ENCODE measurements at places on chromosomes 16 and 17.

GRCh38 chr17:50524838-50525237 lies 7.7 kb upstream of the EPN3 start:
- DNase-seq, result no peak

GRCh38 chr17:70888324-70888723 lies 719.0 kb downstream of the KCNJ2 start:
- DNase-seq, result no peak

DNA sequence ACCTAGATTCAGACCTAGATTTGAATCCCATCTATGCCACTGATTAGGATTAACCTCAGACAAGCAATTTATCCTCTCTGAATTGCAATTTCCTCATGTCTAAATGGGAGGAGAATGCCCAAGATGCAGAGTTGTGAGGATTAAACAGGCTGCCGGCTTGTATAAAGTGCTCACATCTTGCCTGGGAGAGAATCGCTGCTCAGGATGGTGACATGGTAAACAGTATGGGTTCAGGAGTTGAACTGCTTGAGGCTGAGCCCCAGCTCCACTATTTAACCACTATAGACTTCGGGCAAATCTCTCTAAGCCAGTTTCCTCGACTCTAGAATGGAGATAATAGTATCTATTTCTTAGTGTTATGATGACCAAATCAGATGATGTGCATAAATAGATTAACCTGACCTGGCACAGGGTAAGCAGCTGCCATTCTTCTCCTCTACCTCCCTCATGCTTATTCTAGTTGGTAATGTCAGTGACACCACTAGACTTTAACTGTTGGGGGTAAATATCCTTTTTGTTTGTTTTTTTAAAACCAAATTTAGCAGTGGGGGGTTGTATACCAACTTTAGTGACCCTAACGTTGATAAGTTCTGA lies 732 bp upstream of the RPL27 start:
- DNase-seq, result peak; percentile 57

DNA sequence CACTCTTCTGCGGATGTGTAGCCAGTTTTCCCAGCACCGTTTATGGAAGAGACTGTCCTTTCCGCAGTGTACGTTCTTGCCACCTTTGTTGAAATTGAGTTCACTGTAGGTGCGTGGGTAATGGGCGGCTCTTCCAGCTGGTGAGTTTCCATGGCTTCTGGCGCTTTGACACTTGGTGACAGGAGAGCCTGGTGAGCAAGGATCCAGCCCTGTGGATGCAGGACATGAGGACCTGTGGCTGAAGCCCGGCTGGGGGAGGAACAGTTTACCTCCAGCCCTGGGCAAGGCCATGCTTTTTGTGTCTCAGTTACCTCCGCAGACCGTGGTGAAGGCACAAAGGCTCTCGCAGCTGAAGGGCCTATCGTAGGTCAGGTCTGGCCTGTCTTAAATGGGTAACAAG lies 166.5 kb downstream of the LAT start:
- DNase-seq, result no peak

DNA sequence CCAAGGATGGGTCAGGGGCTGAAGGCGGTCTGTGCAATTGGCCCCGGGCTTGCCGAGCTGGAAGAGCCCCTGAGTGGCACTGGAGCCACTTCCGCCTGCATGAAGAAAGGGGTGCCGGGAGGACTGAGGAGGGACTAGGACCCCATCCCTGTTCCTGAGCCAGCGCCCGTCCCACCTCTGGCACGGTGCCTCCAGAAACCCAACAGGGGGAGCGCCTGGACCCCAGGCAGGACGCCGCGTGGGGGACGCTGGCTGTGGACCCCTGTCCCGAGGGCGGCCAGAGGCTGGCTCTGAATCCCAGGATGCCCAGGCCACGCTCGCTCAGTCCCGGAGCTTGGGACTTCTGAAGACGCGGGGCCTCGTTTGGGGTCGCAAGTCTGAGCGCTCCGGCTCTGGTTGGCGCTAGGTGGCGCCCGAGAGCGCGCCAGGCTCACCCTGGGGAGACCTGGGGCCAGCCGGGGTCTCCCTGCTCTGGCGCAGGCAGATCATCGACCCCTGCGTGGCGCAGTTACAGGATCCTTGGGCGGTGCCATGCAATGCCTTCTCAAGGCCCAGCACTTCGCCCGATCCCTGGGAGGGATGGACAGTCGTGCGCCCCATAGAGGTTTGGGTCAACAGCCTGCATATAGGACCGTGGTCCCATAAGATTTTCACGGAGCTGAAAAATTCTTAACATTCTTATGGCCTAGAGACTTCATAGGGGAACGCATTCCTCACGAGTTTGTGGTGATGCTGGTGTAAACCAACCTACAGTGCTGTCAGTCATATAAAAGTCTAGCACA lies 58.5 kb upstream of the CREBBP start:
- peak; percentile 22 for DNase-seq

DNA sequence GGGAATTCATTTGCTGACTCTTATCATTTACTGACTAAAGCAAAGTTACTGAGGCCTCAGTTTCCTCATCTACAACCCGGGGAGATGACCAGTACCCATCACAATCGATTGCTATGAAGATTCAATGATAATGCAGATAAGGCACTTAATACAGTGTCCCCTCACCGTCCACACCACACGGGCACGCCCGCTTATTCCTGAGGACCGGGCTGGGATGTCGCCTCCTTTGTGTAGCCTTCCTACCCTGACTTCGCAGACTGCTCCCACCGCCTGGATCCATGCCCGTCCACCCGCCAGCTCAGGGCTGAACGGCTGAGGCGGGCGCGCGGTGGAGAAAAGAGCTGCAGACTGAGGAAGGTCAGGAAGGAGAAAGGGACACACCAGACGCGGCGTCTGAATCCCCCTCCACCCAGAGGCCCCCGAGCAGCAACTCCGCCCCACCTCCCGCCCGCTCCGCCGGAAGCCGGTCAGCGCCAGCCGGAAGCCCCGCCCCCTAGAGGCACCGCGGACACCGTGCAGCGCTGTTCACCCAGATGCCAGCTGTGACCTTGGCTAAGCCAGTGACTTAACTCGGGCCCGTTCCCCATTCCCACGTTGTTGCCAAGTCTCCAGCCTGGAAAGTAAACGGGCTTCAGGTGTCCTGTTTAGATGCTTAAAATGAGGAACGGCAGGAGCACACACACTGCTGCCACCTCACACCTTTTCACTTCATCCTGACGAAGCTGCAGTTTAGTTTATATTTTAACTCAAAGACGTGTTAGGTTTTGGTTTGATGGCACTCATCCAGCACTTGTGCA lies at the start of gene KRABD2:
Gene KRABD2 (minus strand): TSS at position 434 of the 797 bp plus-strand sequence.
- DNase-seq, result peak; percentile 66

- peak; percentile 59 for DNase-seq
Measured at GRCh38 chr16:83356266-83356665, 451.5 kb upstream of the HSBP1 start.

DNA sequence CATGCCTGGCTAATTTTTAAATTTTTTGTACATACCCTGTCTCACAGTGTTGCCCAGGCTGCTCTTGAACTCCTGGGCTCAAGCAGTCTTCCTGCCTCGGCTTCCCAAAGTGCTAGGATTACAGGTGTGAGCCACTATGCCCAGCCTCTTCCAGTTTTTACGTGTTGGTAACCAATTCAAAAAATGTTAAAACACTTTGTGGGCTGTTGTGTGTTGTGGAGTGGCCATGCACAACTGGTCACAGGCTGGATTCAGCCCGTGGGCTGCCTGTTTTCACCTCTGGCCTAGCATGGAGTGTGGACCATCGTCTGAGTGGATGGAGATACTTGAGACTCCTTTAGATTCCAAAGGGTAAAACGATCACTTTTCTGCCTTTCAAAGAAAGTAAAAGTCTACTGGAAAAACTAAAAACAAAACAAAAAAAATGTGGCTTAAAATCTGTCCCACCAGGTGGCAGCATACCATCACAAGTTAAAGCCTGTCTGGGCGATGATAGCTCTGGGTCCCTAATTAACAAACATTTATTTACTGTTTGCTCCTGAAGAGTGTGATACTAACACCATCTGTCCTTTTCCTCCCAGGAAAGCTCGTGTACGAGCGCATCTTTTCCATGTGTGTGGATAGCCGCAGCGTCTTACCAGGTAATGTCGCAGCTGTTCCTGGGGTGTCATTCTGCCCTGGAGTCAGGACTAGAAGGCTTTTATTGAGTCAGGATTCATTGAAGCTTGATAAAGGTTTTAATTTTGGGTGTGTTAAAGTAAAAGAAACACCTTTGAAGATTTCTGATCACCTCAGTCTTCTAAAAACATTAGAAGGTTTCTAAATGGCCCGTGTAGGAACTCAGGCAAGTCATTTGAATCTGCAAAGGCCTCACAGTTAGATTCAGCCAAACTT lies 45.8 kb downstream of the VPS35L start:
- DNase-seq, result peak; percentile 11

GRCh38 chr16:58336332-58337089 lies 41.7 kb upstream of the PRSS54 start:
- peak; percentile 90 for DNase-seq

GRCh38 chr16:80027007-80027965 lies 426.7 kb upstream of the MAF start:
- DNase-seq, result peak; percentile 9

DNA sequence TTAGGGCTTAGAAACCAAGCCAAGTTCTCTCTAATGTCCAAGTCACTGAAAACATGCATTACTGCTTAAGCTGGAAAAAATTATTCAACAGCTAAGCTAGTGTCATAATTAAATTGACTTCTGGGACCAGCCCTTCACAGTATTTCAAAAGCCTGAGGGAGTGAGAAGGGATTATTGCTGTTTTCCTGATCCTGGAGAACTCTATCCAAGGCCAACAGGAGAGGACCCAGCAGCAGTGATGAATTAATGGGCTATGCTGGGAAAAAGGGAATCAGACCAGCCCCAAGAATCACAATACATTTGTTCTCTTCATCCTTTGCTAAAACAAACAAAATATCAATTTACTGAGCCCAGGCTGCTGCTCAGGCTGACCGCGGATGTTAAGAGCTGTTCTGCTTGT lies 34.5 kb upstream of the CLEC3A start:
- DNase-seq, result no peak

GRCh38 chr17:40474419-40475002 lies 26.9 kb downstream of the TNS4 start:
- DNase-seq, result no peak

DNA sequence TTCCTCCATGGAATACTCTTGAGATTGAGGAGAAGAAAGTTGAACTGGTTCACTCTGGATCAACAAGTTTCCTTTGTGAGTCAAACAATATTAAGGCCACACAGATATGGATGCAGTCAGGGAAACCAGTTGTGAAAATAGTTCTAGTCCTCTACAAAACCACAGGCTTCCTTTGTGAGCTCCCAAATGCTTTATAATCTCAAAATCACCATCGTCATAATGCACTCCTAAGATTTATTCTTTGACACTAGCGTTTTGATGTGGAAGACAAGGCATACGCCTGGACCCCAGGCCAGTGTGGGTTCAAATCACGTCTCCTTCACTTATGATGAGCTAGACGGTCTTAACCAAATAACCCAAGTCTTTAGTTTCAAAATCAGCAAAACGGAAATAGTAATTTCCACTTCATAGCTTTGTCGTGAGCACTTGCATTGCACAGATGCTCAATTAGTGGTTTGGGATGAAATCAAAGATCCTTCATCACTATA lies 142.6 kb downstream of the STX8 start:
- no peak for DNase-seq

DNA sequence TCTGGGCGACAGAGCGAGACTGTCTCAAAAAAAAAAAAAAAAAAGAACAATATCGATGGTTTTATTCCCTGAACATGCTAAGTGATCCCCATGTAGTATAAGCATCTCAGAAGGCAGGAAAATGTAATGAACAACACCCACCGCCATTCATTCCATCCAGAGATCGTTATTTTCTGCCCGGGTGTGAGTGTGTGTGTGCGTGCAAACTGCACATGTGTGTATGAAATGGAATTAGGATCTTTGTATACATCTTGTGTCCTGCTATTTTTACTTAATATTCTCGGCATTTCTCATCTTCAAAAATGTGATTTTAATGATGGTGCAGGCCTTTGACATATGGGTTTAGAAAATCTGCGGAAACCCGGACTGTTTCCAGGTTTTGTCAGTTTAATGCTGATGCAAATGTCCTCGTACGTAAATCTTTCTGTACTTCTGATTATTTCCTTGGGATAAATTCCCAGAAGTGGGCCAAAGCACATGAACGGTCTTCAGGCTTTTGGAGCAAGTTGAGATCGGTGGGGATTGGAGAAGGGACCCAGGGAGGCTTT lies 254.8 kb downstream of the SEC14L1 start:
- DNase-seq, result no peak

- DNase-seq, result no peak
Measured at GRCh38 chr16:47946092-47946491, 209.7 kb downstream of the ABCC12 start.

GRCh38 chr17:50046179-50046578 lies 9.7 kb upstream of the ITGA3 start:
- no peak for DNase-seq

- peak; percentile 40 for DNase-seq
Measured at GRCh38 chr16:11640987-11641817, 27.1 kb upstream of the SNN start.

DNA sequence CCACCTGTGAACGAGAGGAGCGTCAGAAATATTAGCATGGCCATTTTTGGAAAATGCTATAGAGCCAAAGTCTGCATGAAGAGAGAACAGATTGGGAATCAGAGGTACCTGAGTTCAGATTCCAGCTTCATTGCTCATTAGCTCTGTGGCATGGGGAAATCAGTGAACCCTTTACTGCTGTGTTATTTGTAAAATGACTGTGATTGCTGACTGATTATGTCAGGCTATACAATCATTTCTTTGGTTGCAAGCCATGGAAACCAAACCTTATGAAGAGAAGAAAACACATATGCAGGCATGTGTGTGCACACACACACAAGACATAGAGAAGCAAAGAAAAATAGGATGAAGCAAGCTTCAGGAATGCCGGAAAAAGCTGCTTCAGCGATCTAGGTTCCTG lies 101.4 kb upstream of the HSBP1 start:
- DNase-seq, result no peak

DNA sequence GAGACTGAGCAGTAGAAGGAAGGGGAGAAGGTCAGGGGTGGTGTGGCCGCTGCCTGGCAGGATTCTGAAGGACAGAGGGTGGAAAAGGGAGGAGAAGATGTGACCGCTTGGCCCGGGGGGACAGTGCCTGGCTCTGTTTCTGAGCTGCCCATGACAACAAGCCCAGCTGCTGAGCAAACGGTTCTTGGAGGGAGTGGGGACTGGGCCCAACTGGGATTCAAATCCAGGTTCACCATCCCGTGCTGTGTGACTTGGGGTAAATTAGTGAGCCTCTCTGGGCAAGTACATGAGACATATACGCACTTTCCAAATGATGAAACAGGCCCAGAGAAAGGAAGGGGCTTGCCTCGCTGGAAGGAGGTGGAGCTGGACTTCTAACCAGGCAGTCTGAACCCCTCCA lies 23.3 kb downstream of the SEC14L5 start:
- DNase-seq, result no peak
